Karpas-422 (cell line): ENCODE measurements at places on chromosomes 4 and X.

GRCh38 chr4:159455675-159456237 is 352.9 kb downstream of the RAPGEF2 start:
- peak; percentile 68 for DNase-seq

GRCh38 chr4:71550220-71551165 is 211.7 kb downstream of the SLC4A4 start:
- no peak for DNase-seq

- DNase-seq: peak; percentile 68
Measured at GRCh38 chrX:80812176-80812575, 2.5 kb upstream of the BRWD3 start.

DNA sequence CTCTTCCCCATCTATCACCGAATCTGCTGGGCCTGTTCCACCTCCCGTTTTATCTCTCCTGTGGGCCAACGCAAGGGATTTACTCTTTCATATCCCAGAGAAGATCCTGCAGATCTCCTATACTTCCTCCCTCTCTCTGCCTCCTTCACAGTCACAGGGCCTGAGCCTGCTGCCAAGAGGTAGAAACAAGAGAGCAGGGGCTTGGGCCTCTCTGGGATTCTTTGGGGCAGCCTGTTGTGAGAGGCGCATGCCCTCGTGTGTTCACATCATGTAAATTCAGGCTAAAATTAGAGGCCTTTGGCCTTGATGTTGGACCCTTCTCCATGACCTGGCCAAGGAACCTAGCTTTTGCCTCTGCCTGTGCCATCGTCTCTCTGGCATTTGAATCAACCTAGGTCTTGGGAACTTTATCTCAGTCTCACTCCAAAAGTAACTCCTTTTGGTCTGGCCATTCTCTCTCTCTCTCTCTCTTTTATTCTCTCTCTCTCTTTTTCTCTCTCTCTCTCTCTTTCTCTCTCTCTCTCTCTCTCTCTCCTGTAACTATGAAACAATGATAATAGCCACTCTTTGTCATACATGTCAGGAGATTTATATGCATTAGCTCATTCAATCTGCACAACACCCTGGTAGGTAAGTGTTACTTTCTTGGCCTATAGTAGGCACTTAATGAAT is 20.0 kb upstream of the EFNB1 start:
- DNase-seq: no peak

GRCh38 chr4:63371001-63371400 is 1038.2 kb downstream of the TECRL start:
- DNase-seq: no peak

DNA sequence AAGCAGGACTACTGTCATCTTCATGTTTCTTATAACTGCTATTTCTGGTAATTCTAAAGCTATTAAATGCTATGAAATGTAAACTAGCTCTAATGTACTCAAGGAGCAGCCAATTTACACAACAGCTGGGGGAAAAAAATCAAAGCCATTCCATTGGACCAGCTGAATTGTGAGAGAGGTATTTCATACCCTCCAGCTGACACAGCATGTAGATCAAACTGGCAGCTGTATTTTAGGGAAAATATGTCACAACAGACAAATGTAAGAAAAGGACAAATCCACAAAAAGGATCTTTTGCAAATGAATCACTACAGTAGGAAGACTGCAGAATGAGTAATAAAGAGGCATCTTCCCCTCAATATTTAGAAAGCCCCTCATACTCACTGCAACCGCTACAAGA is 65.2 kb upstream of the FAM47B start:
- no peak for DNase-seq

DNA sequence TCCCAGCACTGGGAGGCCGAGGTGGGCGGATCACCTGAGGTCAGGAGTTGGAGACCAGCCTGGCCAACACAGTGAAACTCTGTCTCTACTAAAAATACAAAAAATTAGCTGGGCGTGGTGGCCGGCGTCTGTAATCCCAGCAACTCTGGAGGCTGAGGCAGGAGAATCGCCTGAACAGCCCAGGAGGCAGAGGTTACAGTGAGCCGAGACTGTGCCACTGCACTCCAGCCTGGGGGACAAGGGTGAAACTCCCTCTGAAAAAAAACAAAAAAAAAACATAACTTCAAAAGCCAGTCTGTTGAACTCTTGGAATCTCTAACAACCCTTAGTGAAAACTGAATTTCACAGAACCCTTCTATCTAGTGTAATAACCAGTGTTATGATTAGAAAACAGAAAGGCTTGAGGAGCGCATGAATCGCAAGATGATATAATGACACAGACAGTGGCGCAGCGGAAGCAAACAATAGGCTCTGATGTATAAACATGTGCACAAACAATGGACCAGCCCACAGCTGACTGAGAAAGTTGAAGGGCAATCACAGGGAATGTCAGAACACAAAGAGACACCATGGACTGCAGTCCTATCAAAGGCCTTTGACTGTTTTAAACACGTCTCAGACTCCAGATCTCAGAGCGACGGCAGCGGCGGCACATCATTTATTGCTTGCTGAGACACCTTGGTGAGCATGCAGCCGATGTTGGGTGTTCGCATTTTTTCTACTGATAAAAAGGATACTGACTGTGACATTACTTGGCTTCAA is 81.6 kb downstream of the NSUN7 start:
- DNase-seq: no peak

- peak; percentile 58 for DNase-seq
Measured at GRCh38 chrX:129654652-129655546, at the start of gene APLN. Gene APLN (minus strand): TSS chrX:129654956. CDS start chrX:129654630, 326 bp downstream.

- DNase-seq: no peak
Measured at GRCh38 chrX:13372203-13372980, 52.5 kb upstream of the ATXN3L start.

DNA sequence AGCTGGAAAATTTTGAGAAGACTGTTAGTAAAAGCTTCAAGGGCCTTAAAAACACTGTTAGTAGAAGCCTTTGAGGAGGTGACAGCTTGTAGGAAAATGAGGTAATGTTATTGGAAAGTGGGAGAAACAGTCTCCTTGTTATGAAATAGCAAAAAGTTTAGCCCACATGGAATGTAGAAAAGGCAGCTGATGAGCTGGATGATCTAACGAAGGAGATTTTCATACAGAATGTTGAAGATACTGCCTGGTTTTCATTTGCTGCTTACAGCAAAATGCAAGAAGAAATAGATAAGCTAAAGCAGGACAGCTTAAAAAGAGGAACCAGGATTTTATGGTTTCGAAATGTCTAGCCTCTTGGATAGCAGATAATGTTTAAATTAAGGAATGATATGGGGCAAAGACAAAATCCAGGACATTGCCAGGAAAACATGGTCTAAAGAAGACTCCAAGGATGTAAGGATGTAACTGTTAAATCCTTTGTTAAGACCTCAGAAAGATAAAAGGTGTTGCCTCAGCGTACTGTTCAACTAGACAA is 10.2 kb upstream of the STBD1 start:
- DNase-seq: no peak

DNA sequence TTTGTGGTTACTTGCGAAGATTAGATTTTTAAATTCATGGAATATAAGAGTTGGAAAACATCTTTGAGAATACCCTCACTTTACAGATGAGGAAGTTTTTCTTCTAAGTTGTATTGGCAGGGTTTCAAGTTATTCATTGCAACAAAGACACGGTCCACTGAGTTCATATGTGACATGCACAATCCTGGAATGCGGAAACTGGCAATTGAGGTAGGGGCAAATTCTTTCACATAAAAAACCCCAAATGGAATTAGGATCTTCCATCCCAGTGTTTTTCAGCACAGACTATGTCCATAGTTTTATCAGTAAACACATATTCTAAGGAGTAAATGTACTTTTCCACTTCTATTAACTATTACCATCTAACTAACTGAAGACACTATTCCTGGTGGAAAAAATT is 81.8 kb upstream of the NAP1L5 start:
- DNase-seq: no peak

- DNase-seq: no peak
Measured at GRCh38 chr4:69078852-69079251, 17.4 kb upstream of the UGT2B7 start.

DNA sequence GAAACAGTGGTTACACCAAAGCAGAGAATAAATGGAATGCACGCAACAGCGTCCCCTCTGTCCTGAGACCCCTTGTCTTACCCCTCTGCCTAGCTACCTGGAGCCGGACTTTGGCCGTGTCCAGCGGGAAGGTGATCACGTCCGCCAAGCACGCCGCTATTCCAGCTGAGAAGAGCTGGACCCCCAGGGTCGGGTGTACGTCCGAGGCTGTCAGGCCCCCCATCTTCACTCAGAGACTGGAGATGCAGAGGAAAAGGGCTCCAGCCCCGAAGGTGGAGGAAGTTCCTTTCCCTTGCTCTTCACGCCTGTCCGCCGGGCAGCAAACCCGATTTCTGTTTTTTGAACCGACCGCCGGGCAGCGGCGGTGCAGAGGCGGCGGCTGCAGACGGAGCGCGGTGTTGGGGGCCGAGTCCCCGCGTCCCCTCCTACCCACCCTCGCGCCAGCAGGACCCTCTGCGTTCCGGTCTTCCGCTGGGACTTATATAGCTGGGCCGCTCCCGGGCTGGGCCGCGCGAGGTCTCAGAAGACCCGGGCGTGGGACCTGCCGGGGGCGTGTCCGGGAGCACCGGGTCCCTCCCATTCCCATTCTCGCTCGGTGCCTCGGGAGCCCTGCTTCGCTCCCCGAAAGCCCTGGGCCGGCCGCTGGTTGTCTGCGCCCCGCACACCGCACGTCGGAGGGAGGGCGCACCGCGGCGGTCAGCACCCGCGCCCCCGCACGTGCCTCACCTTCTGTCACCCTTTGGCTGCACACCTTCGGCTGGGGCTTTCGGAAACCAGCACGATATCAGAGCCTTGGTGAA is at the start of gene UCP1:
Gene UCP1, minus strand, starts transcription at position 455 of the 800 bp plus-strand sequence. Its CDS starts 232 bp downstream, at position 223.
- DNase-seq: no peak

- no peak for DNase-seq
Measured at GRCh38 chr4:89700766-89701423, 136.1 kb downstream of the SNCA start.

- DNase-seq: no peak
Measured at GRCh38 chr4:1445716-1446445, 39.6 kb upstream of the NKX1-1 start.

- DNase-seq: peak; percentile 25
Measured at GRCh38 chr4:17275836-17276235, 236.1 kb downstream of the QDPR start.

DNA sequence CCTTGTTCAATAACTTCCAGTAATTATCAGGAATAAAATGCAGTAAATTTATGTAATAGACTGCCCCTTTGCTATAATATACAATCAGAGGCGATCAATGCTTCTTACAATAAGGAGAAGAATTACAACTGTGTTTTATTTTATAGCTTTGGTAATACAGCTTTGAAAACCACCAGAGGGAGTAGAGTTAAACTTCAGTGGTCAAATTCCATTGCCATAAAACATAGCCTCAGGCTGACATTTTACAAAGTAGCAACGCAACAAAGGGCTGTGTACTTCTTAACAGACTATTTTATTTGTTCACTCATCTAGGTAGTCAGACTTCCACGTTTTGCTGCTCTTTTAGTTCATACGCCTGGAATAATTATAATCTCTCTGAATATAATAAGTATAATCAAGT is 58.5 kb downstream of the TEX13C start:
- DNase-seq: no peak

- no peak for DNase-seq
Measured at GRCh38 chr4:108168160-108168670, 517 bp downstream of the LEF1 start.
